ENCODE measurements at places on chromosomes 6 and 20.
A peak's percentile ranks its signal among the peaks of the same experiment; 100 is the strongest.

GRCh38 chr20:62804021-62804626 lies 511 bp upstream of the OGFR start:
- DNase-seq, result no peak

GRCh38 chr6:31797588-31797987 lies 2.0 kb upstream of the VARS1 start:
- no peak for DNase-seq

DNA sequence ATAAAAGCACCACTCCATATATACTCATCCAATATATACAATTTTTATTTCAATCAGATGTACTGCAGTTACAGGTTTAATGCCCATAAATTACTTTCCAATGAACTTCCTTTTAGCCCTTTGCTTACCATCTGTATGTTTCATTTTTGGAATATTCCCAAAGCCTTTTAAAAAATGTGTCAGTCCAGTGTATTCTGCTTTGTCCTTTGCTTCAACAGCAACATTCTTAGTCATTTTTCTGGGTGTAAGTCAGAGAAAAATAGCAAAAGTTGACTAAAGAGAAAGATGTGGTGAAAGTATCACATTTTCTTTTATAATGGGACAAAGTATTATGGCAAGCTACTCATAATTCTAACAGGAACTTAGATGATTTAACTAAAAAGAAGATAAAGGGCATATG lies 15.2 kb downstream of the DSE start:
- peak; percentile 26 for DNase-seq

DNA sequence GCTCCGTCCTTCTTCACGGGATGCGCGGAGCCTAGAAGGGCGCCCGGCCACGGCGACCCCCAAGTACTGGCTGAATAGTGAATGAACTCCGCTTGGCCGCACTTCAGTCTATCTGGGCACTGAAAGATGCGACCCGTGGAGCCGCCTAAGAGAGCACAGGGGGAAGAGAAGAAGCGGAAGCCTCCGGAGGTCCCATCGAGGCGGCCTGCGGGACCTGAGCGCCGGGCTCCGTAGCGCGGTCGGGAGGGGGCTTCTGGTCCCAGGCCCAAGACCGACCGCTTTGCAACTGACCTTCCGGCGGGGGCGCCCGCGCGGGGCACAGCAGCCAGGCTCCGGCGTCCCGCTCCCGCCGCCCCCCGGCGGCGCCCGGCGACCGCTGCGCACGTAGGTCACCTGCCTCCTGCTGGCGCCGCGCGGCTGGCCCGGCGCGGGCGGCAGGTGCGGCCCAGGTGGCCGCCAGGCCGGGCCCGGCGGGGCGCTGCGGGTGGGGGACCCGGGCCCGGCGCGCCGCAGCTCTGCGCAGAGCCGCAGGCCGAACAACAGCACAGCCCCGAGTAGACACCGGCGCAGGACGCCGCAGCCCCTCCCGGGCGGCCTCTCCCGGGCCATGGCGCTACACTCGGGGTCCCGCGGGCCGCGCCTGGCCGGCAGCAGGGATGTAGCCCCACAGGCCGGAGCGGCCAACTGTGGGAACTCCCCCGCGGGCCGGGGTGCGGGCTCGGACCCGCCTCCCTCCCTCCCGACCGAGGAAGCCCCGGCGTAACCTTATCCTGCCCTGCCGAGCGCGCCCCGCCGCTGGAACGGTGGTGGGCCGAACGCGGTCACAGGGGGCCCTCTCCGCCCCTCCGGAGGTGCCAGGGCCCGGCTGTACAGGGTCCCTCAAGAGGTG lies at the start of gene METTL24:
Gene METTL24 (minus strand): TSS at position 686 of the 889 bp plus-strand sequence. CDS start 77 bp downstream, at position 609.
- peak; percentile 31 for DNase-seq

GRCh38 chr6:145067430-145067829 lies 667.9 kb downstream of the EPM2A start:
- DNase-seq, result no peak

GRCh38 chr20:60087563-60088105 lies 129.4 kb downstream of the CDH26 start:
- DNase-seq, result no peak

- no peak for DNase-seq
Measured at GRCh38 chr20:45612314-45612713, 17.2 kb upstream of the WFDC10A start.

GRCh38 chr6:119481976-119482375 lies 132.4 kb upstream of the MAN1A1 start:
- DNase-seq, result no peak

DNA sequence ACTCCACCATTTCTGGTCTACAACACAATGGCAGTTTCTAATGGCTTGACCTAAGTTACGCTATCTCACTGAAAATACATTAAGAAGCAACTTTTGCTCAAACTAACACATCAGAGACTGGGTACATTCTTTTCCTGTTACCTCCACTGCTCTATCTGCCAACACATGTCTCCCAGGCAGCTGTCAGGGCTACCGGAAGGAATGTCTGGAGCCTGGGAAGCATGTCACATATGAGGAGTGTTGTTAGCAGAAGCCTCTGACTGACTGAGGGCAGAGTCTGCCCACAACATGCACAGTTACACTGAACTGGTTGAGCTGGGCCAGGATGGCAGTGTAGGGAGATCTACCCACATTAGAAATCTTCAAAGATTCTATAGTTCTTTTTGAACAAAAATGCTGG lies 264.5 kb downstream of the KIF16B start:
- DNase-seq, result peak; percentile 1

DNA sequence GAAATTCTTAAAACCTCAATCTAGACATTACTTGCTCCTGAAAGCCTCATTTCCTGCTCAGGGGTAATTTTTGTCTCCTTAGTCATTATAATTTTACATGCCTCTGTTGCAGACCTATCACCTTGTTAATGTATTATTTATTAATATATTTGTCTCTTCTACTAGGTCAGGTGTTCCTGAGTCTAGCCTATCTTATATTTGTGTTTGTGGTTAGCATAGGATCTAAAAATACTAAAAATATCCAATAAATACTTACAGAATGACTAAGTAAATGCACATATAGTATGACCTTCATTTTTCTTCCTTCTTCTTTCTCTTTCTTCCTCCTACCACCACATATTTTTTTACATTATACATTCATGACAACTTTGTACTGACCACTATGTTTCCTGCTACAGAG lies 268.9 kb upstream of the HS3ST5 start:
- DNase-seq, result no peak

DNA sequence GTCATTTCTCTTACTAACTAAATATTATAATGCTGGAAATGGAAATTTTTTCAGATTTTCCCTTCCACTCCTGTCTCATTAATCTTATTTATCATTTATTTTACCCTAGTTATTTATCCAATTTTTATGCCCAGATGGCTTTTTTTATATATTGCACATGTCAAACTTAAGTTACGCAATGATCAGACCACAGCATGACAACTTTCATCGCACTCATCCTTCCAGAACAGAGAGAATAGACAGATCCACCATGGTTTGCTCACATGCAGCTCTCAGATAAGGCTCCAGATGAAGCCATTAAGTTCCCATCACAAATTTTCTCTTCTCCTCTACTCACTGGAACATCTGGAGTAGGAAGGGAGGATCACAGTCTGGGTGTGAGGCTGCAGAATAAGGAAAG lies 48.7 kb downstream of the MAP7 start:
- DNase-seq, result peak; percentile 46

GRCh38 chr6:124551711-124552233 lies 410.5 kb upstream of the RNF217 start:
- DNase-seq, result no peak

DNA sequence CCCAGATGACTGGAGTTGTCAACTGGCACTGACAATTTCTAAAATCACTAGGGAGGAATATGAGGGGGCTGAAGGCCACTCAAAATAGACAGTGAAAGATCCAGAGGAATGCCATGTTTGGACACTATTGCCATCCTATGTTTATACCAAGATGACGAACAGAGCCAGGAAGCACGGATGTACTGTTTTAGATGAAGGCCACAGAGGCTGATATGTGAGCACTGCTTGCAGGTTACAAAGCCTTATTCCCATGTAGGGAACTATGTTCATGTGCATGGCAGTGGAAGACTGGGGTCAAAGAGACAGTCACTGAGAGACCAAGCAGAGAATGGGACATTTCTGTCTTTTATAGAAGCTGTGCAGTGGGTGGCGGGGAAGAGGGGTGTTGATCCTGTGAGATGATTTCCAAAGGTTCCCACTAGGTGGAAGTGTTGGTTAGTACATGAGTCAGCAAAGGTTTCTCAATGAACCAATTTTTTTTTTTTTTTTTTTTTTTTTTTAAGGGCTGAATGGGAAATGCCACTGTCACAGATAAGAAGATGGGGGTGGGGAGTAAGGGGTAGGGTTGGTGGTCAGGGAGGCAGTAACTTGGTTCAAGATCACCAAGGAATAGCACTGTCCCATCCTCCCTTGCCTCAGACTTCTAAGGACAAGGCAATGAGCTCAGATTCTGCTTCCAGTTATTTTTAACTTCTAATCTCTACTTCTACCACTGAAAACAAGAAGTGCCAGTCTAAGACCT lies 46.7 kb upstream of the MOCS1 start:
- DNase-seq, result peak; percentile 79

- no peak for DNase-seq
Measured at GRCh38 chr20:62876902-62877816, 15.5 kb upstream of the TCFL5 start.

DNA sequence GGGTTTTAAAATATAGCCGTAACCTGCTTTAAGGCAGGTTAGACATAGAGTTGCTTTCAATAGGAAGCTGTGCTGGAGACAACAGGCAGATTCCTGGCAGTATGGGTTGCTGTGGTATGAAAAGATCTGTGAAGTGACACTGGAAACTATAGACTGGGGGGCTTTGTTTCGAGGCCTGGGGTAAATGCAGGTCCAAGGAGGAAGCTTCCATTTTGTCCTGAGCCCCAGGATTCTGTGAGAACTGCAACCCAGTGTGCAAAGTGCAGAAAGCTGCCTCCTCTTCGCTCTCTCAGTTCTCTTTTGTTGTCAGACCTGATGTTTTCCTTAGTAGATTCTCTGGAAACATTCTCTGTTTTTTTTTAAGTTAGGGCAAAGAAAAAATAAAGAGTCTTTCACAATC lies 86.9 kb downstream of the LYRM4 start:
- no peak for DNase-seq

- DNase-seq, result peak; percentile 29
Measured at GRCh38 chr6:155472886-155473285, 17.2 kb upstream of the NOX3 start.

DNA sequence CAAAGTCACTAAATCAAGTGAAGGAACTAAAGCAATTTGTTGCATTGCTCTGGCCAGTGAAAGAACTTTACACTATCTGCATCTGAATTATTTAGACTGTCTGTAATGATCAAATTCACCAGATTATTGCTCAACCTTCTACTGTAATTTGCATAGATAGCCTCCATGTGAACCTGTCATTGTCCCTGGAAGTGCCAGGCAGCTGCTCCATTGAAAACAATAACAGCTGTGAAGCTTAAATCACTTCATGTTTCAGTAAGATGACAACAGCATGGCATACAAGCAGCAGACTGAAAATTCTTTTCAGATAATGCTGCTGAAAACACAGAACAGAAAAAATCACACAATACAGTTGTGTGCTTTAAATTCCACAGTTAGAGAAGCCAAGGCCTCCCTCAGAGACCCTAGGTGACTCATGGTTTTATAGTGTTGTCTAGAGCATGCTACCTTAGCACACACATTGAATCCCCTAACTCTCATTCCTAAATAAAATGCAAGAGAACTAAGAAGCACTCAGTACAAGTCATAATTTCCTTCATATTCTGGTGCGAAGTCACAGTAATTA lies 248.9 kb downstream of the TPBG start:
- DNase-seq, result no peak

DNA sequence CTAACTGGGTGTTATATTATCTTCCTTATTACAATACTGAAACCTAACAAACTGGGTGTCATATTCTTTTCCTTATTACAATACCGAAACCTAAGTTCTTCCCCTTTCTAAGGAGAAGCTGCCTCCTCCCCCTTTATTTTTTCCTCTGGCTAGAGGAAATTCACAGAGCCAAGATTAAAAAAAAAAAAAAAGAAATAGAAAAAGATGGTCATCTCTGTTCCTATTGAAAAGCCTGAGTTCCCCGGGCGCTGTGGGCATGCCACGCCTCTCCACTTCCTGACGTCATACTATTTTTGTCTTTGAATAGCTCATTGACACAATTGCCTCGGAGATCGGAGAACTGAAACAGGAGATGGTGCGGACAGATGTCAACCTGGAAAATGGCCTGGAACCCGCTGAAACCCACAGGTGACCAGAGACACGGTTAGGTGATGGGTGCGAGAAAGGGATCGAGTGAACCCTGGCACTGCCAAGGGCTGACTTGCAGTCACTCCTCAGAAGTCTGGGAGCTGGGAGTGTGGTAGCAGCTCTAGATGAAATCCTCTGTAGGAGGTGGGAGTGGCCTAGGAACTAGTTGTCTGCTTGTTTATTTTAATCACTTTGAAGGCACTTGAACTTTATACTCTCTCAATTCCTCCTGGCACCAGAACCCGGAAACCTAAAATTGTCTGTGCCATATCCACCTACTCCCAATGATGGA lies 82.2 kb upstream of the NAA20 start:
- DNase-seq, result peak; percentile 62

DNA sequence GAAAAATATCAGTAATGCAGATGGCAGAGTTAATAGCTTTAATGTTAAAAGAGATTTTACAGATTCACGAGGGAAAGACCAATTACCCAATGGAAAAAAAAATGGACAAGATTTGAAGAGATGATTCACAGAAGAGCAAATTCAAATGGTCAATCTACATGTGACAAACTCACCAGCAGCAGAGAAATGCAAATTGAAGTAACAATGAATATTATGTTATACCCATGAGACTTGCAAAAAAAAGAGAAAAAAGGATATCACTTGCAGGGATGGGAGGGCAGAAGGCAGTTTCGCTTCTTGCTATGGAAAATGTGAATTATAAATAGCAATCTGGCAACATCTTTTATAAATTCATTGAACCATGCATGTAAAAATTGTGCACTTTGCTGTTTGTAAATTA lies 55.9 kb downstream of the PROKR2 start:
- no peak for DNase-seq

DNA sequence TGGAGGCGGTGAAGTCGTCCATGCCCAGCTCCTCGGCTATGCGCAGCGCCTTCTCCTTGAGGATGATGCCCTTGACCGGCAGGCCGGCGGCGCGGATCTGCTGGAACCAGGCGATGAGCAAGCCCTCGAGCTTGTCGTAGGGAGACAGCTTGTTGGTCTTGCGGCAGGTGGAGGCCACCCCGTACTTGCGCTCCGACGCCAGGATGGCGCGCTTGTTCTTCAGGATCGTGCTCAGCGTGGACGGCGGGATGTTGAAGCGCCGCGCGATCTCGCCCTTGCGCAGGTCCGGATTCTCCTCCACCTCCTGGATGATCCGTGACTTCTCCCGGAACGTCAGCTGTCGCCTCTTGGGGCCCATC lies 435 bp downstream of the CENPB start:
- peak; percentile 69 for DNase-seq

- DNase-seq, result no peak
Measured at GRCh38 chr6:166333172-166333995, 9.0 kb downstream of the SFT2D1 start.

GRCh38 chr6:12001004-12001705 lies 11.0 kb upstream of the HIVEP1 start:
- no peak for DNase-seq

DNA sequence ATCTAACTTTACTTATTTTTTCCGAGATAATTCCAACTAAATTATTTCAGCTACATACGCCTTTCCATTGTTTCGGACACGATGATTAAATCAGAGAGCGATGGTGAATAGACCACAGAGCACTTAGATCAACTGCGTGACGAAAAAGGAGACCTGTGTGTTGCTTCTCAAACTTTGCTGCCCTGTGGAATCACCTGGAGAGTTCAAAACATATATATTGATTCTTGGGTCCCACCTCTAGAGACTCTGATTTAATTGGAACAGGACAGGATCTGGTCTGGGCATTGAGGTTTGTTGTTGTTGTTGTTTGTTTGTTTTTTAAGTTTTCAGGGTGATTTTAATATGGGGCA lies 401 bp upstream of the TNFRSF21 start:
- DNase-seq, result no peak

GRCh38 chr6:35916056-35916455 lies 4.8 kb downstream of the SRPK1 start:
- DNase-seq, result no peak
